LNCaP clone FGC (cell line): ENCODE measurements at places on chromosomes 3 and 15.

GRCh38 chr3:43180027-43180426 lies 74.1 kb upstream of the POMGNT2 start:
- no peak for DNase-seq

GRCh38 chr15:89822026-89822425 lies 7.4 kb upstream of the ANPEP start:
- DNase-seq, result no peak

GRCh38 chr15:58447271-58448010 lies 15.7 kb downstream of the LIPC start:
- no peak for DNase-seq

DNA sequence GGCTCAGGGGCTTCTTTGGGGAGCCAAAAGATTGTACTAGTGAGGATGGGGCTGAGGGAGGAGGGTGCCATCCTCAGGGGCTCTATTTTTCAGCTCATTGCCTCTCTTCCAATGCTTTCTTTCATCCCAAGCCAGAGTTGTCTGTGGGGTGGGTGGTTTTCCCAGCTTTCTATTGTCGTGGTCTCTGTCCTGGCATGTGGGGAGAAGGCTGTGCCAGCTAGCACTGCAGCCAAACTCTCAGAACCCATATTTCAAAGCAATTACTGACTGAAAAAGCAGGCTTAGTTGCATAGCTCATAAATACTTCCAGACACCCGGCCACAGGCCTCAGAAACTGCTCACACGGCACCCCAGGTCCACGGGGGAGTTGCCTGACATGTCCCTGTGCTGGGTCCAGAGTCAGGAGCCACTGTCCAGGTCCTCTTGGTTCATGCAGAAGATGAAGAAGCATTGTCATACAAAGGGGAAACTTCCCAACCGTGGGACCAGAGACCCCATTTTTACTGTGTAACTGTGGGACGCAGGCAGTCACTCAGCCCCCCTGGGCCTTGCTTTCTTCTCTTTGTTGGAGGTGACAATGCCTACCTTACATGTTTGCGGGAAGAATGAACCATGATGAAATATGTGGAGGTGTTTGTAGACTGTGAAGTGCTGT lies 27.6 kb downstream of the FGD5 start:
- no peak for DNase-seq

- no peak for DNase-seq
Observed at GRCh38 chr3:14153663-14154062, 24.7 kb downstream of the XPC start.

DNA sequence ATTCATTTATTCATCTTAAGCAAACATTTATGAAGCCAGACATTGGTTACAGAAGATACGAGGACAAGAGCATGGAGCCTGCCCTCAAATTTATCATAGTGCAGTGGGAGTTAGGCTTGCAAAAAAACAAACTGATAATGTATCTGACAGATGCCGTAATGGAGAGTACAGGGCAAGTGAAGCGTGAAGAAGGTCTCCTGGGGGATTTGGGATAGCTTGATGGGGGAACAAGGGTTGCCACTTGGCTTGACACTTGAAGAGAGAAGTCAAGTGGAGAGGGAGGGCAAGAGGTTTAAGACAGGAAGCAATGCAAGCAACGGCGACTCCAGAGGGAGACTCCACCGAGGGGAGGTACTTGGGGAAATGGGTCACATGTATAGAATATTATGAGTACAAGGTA lies 129.3 kb downstream of the SSR3 start:
- no peak for DNase-seq

- DNase-seq, result no peak
Observed at GRCh38 chr15:98838387-98839259, 169.0 kb downstream of the PGPEP1L start.

GRCh38 chr3:169815590-169816150 lies 3.0 kb upstream of the LRRC34 start:
- DNase-seq, result no peak

- no peak for DNase-seq
Observed at GRCh38 chr3:16668776-16669545, 63.7 kb upstream of the DAZL start.

GRCh38 chr3:172655388-172655787 lies 55.5 kb downstream of the NCEH1 start:
- no peak for DNase-seq

GRCh38 chr3:195537995-195538394 lies 5.1 kb downstream of the PPP1R2 start:
- DNase-seq, result no peak

DNA sequence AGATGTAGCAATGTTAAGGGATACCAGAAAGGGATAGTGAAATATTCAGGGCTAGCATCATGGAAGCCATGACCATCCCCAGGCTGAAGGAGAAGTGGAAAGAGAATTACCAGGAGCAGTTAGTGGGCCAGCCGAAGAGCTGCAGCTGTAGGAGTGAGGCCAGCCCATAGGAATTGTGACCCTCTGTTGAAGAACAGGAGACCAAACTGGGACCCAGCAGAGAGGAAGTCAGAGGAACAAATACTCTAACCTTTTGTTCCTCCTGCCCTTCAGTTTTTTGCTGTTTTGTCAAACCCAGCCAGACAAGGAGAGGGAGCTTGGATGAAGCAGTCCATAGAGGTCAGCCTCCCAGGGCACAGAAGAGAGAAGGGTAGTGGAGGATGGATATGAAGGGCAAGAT lies 115.4 kb downstream of the CLSTN2 start:
- no peak for DNase-seq

DNA sequence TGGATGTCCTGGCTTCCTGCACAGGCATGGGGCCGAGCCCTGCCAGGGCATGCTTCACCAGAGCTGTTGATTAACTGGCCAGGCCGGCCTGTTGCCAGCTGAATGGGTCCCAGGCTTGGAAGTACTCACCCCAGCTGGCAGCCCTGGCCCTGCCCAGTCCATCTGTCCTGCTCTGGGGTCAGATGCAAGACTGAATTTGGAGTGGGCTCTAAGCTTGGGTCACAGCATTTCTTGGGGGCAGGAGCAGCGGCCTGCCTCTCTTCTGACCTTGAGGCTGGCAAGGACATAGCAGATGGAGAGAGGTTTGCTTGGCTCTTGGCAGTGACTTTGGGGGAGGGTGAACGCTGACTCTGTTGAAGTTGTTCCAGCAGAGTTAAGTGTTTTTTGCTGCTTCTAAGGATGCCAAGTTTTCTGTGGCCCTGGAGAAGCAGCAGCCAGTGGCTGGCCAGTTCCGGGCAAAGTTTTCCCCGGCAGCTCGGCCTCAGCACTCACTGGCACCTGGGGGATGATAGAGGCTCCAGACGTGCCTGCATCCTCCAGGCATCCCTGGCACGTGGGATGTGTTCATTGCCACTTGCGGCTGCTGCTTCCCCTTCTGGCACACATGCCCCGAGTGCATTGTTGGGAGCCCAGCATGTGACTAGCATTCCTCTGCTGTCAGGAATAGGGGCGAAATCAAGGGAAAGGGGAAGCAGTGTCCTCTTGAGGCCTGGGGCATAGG lies 22.9 kb downstream of the PDIA5 start:
- DNase-seq, result peak; percentile 50

DNA sequence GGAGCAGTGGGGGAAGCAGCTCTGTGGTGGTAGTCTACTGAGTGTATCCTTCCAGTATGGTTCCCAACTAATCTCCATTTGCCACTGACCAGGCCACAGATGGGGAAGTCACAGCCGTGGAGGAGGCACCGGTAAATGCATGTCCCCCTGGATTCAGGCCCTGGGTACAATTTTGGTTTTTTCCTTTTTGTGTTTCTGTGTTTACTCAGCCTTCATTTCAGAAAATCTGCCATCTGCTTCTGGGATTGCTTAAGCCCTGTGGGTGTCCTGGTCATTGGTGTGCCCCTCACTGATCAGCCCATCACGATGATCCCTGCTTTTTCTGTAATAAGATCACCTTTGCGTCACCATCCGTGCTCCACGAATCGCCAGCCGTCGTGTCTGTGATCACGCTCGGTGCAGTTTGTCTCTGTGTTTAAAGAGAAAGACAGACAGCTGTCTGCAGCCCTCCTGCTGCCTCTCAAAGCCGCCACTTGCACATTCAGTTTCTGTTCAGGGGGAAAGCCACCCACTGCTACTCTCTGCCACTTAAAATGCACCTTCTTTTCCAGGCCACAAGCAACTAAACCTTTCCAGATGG lies 68.9 kb downstream of the DNASE1L3 start:
- no peak for DNase-seq

GRCh38 chr3:113274425-113275257 lies 63.3 kb downstream of the BOC start:
- DNase-seq, result peak; percentile 75

DNA sequence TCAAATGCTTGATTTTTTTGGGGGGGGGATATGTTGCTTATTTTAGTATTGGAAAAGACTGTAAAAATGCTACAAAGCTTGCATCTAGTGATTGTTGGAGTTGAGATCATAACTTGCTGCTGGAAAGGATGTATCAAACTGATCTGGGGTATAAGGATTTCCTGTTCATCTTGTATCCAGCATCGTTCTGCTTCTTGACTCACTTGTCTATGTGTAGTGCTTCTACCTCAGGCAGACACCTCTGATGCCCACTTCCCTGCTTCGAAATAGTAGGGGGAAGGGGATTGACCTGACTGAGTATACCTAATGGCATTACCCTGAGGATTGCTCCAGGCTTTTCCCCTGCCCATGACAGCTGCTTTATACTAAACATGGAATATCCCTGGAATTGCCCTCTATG lies 42.7 kb downstream of the STT3B start:
- DNase-seq, result no peak

GRCh38 chr3:152225201-152225600 lies 43.5 kb upstream of the MBNL1 start:
- no peak for DNase-seq

DNA sequence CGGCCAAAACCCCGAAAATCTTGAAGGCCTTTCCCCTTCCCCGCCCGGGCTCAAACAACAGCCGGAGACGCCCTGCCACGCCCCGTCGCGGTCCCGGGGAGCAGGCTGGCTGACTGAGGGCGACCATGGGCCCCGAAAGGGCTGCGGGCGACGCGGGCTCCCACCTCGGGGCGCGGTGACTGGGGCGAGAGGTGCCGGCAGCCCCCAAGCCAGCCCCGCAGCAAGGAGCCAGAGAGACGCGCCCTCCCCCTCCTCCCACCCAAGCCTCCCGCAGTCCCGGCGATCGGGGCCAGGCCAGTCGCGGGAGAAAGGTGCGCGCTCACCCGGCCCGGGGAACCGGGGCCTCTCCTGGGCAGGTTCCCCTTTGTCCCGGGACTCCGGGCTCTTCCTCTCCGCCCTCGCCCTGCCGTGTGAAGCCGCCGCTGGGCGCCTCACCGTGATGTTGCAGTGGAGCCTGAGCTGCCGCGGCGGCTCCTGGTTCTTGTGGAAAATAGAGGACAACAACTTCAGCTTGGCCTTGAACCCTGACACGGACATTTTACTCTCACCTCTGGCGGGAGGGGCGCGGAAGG lies 30.6 kb upstream of the ZSCAN2 start:
- no peak for DNase-seq

DNA sequence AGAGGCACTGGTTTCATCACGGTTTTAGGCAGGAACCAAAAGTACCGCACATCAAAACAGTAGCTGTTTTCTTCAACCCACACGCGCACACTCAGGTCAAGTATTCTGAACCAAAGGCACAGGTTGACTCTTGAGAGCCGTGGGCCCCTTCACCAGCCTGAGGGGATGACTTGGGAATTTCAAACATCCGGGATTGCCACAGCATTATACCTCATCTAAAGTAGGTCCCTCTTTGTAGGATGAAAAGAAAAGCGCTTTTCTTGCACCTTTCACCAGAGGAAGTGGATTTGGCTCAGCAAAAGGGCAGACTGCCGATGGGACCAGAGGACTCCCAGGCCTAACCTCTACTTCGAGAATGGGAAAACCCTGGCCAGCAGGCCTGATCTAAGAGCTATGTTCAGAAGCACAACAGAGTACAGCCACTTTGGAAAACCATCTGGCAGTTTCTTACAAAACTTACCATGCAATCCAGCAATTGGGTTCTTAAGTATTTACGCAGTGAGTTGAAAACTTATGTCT lies 88.2 kb upstream of the PROK2 start:
- no peak for DNase-seq

GRCh38 chr3:102688556-102688930 lies 253.7 kb downstream of the ZPLD1 start:
- no peak for DNase-seq

DNA sequence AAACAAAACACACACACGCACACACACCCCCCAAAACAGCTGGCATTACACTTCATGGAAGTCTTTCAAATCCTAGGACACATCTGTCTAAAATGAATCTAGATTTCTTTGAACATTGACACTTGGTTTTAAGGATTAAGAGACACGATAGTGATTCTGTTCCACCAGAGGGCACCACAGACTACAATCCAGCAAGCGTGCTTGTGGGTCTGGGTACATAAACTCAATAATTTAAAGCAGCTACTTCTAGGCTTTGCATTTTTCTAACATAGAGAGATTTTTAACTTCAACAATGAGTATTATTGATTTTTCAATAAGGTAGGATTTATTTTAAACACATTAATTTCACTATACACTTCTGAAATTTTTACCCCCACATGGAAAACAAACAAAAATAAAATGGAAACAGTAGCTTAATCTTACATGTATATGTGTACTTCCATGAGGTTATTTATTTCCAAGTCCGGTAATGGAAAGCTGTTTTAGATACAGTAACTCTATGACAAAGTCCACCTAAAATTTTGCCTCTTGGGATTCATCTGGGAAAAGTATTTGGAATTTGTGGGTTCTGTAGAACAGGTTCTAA lies 564.0 kb upstream of the TGFBR2 start:
- DNase-seq, result peak; percentile 41

GRCh38 chr3:98450372-98450771 lies 12.6 kb upstream of the OR5K1 start:
- DNase-seq, result no peak
